ENCODE measurements at places on chromosomes 4 and X.

- DNase-seq, result no peak
These were observed 8.0 kb downstream of the SLC7A3 start for GRCh38 chrX:70922774-70923473.

DNA sequence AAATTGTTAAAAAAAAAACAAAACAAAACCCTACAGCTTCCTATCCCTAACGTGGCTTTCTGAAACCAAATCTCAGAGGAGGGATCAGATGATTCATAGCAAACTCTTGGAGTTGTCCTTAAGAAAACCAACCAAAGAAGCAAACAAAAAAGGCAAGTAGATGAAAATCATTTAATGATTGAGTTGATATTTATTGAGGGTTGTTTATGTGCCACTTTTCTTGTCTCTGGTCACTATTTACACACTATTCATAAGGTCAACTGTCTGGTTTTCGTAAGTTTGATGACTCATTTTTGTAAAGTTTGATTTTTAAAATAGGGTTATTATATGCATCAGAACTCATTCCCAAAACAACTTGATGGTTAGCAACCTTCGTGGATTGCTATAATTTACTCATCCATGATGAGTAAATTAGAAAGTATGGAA is 133.4 kb downstream of the UNC5C start:
- no peak for DNase-seq

DNA sequence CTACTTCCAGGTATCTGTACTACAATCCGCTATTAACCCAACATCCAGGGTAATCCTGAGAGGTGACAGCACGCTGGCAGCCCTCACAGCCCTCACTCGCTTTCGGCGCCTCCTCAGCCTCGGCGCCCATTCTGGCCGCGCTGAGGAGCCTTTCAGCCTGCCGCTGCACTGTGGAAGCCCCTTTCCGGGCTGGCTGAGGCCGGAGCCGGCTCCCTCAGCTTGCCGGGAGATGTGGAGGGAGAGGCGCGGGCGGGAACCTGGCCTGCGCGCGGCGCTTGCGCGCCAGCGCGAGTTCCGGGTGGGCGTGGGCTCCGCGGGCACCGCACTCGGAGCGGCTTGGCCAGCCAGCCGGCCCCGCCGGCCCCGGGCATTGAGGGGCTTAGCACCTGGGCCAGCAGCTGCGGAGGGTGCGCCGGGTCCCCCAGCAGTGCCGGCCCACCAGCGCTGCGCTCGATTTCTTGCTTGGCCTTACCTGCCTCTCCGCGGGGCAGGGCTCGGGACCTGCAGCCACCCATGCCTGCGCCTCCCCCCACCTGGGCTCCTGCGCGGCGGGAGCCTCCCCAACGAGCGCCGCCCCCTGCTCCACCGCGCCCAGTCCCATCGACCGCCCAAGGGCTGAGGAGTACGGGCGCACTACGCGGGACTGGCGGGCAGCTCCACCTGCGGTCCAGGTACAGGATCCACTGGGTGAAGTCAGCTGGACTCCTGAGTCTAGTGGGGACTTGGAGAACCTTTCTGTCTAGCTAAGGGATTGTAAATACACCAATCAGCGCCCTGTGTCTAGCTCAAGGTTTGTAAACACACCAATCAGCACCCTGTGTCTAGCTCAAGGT is 87.3 kb downstream of the PRSS12 start:
- DNase-seq, result no peak

- no peak for DNase-seq
These were observed 49.1 kb upstream of the MSANTD1 start for GRCh38 chr4:3199653-3200422.

GRCh38 chrX:34638116-34638515 is 19.0 kb downstream of the TMEM47 start:
- no peak for DNase-seq

GRCh38 chr4:374298-375160 is 36.9 kb downstream of the ZNF141 start:
- DNase-seq, result no peak

DNA sequence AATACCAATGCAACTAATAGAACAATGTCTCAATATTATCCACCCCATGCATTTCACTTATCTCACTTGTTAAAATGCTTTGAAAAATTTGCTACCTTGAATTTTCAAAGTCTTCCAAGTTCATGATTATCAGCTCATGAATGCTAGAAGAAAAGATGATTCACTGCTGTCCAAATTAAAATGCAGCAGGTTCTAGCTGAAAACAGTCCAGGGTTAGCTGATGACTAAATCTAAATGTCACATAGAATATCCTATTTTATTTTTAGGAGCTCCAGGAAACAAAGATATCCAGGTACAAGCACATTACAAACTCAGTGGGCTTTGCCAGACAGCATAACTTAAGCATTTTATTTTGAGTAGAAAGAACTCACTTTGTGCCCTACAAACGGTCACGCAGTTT is 38.0 kb upstream of the SPARCL1 start:
- DNase-seq, result no peak

DNA sequence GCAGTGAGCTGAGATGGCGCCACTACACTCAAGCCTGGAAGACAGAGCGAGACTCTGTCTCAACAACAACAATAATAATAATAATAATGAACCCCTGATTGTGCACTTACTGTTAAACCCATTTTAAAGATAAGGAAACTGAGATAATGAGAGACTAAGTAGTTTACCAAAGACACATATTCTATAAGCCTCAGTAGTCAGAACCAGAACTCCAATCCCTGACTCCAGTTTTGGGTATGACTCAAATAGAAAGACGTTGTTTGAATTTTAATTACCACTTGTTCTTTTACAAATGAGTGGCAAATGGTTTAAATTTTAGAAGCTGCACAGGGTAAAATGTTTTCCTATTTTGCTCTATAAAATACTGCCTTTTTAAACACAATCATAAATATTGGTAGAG is 37.4 kb downstream of the ACSL4 start:
- DNase-seq, result no peak
